ENCODE measurements at places on chromosomes 4 and X.

GRCh38 chrX:76796311-76796710, 368.8 kb downstream of the MAGEE1 start:
- no peak for DNase-seq

GRCh38 chrX:109880629-109881028, 122.3 kb upstream of the TMEM164 start:
- DNase-seq: no peak

DNA sequence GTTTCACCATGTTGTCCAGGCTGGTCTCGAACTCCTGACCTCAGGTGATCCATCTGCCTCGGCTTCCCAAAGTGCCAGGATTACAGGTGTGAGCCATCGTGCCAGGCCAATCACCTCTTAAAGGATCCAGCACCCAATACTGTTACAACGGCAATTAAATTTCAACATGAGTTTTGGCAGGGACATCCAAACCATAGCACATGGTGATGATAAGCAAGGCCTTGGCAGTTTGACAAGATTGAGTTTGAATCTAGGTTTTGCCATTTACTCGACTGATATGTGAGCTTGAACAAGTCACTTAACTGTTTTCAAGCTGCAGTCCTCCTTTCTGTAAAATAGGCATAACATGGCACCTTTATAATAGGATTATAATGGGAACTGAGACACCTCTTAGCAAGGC, 84.1 kb downstream of the GPR82 start:
- DNase-seq: no peak

DNA sequence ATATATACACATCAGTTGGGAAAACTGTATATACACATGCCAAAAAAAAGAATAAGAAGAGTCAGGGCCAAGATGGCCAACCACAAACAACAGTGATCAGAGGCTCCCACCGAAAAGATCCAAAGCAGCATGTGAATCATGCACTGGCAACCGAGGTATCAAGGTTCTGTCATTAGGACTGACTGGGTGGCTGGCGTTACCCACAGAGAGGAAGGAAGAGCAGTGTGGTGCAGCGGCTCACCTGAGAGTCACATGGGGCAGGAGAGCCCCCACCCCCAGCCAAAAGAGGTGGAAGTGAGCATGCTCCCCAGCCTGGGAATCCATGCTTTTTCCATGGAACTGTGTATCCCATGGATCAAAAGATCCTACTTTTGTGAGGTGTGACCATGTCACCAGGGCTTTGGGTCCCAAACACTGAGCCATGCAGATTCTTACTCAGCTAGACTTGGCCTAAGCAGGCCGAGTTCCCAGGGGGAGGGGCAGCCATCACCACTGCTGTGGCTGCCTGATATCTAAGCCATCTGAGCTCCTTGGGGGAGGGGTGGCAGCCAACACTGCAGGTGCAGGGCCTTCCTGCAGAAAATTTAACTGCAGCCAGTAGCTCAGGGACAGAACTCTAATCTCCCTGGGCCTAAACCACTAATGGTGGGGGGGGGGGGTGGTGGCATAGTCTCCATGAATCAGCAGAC, 52.8 kb downstream of the P2RY10 start:
- DNase-seq: no peak

DNA sequence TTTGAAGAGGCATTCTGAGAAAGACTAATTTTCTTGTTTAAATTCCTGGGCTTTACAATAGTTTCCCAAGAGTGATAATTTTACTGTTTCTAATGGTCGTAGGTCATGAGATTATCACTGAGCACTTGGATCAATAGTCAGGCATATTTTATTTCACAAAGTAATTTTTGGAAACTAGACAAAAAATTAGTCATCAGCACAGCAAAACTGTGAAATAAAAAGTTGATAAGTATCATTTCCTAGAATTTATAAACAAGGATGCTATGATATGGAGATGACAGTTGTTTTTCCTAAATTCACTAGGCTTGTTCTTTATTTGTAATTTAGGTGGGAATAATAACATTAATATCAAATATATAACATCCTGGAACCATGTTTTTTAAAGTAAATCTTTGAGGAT, 33.0 kb downstream of the SULT1B1 start:
- no peak for DNase-seq

GRCh38 chr4:81490403-81491160, 18.9 kb upstream of the RASGEF1B start:
- DNase-seq: no peak
